ENCODE measurements at places on chromosomes 1 and 21. TPM values are rescaled to one million over a fixed set of nuclear protein-coding genes. Genes with fewer than 3 reads are reported as not detected.

ZNF670 gene
- 4.9 TPM for total RNA-seq

LCE1F gene
- total RNA-seq = not detected

OR2L2 gene
- total RNA-seq = not detected

FCRL2 gene
- 0.66 TPM for total RNA-seq

All from breast epithelium (tissue), 4 donors.